ENCODE measurements at places on chromosomes 16 and 17.

- DNase-seq, result no peak
These were observed 3.6 kb downstream of the CLUH start for GRCh38 chr17:2707721-2708584.

DNA sequence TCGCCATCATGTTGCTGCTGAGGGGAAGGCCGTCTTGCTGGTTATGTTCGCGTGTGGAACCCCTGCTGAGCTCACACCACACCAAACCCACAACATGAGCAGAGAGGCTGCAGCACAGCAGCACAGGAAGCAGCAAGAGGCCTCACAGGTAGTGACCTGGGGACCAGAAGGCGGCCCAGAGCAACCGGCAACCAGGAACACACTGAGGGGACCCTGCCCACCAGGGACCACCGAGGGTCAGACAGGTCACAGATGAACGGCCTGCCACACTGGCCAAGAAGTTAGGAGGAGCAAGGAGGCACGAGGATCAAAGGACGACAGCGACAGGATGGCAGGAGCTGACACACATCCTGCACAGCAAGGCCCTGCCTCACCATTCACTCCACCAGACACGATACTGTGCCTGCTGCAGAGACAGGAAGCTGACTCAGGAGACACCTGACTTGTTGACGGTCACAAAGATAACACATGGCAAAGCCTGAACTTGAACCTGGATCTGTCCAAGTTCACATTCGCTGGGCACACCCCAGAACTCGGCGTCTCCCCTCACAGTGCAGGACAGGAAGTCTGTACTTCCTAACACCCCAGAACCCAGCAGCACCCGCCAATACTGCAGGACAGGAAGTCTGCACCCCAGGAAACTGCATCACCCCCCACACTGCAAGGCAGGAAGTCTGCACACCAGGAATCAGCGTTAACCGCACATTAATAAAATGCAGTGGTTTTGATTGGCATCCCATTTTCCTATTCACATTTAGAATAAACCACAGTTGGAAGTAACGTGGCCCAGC, 98.5 kb downstream of the ZNF778 start:
- peak; percentile 81 for DNase-seq

- no peak for DNase-seq
These were observed 5.0 kb downstream of the HAPSTR1 start for GRCh38 chr16:9096416-9096952.

GRCh38 chr17:56320443-56320842, 167.2 kb downstream of the ANKFN1 start:
- DNase-seq, result no peak

DNA sequence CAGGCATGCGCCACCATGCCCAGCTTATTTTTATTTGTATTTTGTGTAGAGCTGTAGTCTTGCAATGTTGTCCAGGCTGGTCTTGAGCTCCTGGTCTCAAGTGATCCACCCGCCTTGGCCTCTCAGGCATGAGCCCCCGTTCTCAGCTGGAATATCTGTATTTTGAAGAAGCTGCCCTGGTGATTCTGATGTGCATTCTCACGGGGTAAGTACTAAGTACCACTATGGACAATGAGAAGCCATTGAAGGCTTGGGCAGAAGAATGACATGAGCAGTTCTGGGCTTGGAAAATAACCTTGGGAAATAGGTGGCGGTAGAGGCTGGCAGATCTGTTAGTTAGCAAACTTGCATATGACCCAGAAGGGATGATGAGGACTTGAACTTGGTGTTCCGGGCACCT, 15.6 kb upstream of the NKD1 start:
- DNase-seq, result no peak

DNA sequence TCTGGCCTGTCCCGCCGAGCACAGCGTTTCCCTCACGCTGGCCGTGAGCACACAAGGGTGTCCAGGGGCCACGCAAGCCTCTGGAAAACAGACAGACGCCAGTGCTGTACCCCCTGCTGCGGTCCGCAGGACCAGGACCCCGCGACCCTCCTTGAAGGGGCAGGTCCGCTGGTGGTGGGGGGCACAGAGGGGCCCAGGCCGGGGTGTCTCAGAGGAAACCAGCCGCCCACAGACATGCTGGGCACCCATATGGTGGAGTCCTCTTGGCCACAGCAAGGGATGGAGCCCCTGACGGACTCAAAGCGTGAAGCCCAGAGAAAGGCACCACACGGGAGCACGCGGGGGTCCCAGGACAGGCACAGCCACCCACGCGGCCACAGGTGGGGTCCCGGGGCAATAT, 34.4 kb downstream of the METRNL start:
- DNase-seq, result no peak

DNA sequence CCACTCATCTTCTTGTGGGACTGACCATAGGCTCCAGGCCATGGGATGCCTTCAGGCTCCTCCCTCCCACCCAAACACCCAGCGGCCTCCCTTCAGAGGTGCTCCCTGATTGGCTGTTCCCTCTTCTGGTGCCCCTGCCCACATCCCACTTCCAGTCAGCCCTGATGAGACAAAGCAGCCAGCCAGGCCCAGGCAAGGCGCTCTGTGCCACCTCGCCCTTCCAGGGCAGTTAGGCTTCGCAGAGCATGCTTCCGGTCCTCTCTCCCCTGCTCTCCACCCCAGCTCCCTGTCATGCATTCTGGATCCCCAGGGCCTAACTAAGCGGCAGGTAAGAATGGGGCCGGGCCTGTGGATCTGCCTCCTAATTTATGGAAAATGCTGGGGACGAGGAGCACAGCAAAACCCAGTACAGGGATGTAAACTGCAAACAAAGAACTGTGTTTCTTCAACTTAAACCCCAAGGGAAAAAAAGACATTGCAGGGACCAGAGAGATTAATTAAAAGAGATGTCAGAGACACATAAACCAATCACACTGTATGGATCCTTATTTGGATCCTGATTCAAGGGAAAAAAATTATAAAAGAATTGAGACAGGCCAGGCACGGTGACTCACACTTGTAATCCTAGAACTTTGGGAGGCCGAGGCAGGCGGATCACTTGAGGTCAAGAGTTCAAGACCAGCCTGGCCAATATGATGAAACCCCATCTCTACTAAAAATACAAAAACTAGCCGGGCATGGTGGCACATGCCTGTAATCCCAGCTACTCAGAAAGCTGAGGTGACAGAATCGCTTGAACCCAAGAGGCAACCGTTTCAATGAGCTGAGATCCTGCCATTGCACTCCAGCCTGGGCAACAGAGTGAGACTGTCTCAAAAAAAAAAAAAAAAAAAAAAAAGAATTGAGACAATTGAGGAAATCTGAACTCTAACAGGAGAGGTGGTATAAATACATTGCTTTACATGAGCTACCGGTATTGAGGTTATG, 26.0 kb downstream of the ZDHHC7 start:
- DNase-seq, result peak; percentile 91

- DNase-seq, result peak; percentile 55
These were observed 53.9 kb upstream of the ERCC4 start for GRCh38 chr16:13866073-13866472.

DNA sequence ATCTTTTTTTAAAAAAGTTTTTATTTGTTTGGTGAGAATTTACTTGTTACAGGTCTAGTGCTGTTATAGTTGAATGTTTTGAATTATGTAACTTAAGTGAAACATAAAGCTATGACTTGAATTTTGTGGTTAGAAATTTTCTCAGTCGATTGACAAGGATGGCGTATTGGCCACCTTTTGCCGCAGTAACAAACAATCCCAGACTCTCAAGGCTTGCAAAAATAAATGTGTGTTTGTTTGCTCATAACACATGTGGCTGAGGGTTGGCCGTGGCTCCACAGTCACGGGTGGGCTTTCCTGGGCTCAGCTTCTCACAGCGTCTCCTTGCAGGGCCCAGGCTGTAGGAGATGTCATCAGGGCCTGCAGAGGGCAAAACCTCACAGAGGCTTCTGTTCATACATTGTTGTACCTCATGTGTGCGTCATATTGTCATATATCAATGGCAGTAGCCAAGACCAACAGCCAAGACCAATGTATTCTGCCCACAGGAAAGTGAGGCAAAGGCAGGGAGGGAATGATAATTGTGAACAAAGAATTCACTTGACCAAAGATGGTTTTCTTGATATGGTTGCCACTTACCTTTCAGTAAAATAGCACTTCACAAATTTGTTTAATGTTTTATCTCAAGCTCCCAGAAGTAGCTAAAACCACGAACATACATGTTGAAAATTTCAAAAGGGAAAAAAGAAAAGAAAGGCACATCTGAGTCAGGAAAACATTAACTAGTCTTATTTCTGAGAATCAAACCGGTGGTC, 93.5 kb downstream of the WWOX start:
- DNase-seq, result no peak

DNA sequence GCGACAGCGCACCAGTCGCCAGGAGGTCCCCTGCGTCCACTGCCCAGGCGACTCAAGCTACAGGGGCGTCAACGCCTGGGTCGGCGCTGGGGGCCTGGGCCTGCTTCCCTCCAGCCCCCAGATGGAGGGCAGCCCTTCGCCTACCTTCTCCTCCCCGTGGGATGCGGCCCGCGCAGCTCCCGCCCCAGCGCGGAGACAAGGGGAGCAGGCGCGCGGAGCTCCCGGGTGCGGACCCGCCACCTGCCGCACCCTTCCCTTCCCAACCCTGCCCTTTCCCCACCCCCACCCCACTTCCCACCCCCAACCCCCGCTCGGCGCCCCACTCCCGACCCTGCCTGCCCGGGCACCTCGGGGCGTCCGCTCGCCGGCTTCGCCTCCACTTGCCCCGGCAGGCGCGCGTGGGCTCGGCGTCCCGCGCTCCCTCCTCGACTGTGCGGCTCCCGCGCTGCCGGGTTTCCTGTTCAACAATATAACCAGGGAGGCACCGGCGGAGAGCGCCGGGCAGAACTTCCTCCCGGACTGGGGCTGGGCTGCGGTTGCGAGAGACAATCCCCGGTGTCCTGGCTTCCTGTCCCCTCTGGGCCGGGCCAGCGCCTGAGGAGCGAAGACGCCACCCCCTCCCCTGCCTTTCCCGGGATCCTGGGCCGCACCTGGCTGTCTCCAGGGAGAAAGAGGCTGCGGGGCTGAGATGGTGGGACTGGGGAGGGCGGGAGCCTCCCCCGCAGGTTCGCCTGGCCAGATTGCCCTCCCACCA, at the start of gene ARHGAP27:
Gene ARHGAP27 (minus strand): TSS at position 466 of the 754 bp plus-strand sequence. CDS start 2,591 bp downstream, outside the sequence.
- DNase-seq, result no peak

DNA sequence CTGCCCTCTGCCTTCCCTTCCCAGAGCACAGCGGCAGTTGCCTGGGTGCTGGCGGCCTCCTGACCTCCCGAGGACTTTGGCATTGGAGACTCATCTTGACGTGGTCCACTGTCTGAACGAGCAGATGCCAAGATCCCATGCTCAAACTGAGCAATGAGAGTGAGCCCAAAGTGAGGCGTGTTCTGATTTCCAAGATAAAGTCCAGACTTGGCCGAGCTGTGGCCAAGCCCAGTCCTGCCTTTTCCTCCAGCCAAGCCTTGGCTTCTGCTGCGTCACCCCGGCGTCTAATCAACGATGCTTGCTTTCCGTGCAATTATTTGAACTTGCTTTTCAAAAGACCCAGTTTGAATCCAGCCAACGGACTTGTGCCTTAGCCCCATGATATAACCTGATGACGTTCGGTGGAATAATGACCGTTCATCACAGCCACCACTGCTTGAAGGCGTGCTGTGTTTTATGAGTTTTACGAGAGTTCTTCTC, 179.2 kb downstream of the IRF8 start:
- DNase-seq, result no peak

DNA sequence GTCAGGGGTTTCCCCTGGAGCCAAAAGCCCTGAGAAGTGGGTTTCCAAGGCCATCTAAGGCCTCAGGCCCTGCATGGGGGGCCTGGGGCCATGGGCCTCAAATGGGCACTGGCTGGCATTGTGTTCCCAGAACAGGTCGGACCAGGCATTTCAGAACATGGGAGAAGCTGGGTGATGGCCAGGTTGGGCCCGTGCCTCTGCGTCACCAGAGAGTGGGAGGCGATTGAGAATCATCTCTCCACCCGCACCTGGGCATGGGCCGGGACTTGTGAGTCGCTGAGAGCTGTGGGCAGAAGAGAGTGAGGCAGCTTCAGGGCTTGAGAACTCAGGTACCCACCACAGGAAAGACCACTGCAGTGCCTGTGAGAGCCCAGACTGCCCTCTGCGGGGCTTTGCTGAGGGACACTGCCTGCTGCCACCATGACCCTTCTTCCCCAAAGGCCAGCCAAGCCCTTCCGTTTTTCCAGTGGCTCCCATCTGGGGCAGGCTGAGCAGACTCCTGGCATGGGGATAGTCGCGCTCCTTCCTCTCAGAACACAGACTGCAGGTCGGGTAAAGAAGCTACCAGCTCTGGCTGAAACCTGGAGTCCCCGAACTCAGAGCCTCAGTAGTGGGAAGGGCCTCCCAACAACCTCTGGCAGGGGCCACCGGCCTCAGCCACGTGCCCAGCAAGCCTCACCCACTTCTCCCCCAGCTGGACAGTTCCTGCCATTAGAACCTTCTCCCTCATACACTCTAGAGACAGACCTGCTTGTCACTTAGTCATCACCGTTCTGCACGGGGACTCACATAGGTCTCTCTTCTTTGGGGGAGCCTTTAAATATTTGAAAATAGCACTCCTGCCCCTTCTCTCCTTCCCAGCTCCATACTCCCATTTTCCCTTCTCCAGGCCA, 1.6 kb downstream of the RAB11FIP4 start:
- no peak for DNase-seq

DNA sequence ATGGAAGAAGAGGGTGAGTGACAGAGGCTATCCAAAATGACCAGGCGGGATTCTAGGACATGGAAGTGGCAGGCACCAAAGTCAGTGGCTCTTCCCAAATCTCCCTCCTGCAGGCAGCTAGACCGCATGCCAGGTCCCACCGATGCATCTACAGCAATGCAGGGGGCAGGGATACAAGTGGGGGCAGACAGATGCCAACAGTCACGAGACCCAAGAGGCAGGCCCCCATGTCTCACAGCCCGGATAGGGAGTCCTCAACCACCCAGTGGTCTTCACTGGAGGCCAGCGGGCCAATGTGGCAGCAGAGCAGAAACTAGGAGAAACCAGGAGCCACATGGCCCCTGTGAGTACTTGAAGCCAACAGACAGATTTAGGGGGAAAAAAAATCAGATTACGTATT, 20.0 kb downstream of the NPLOC4 start:
- no peak for DNase-seq

DNA sequence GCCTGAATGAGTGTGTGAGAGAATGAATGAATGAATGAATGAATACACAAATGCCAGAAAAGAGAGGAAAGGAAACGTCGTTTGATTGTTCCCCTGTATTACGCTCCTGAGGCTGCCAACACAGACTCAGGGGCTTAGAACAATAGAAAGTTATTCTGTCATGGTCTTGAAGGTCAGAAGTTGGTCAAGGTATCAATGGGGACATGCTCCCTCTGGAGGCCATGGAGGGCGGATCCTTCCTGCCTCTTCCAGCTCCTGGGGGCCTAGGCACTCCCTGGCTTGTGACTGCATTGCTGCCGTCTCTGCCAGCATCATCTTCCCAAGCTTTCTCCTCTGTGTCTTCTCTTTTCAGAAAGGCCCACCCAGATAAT, 1.5 kb upstream of the SLC38A8 start:
- DNase-seq, result peak; percentile 59

- DNase-seq, result peak; percentile 73
These were observed 39.6 kb downstream of the GPRC5B start for GRCh38 chr16:19844945-19845641.

All from foreskin fibroblast (primary cell).